ENCODE measurements at places on chromosomes 11 and 22.
A peak's percentile ranks its signal among the peaks of the same experiment; 100 is the strongest.

DNA sequence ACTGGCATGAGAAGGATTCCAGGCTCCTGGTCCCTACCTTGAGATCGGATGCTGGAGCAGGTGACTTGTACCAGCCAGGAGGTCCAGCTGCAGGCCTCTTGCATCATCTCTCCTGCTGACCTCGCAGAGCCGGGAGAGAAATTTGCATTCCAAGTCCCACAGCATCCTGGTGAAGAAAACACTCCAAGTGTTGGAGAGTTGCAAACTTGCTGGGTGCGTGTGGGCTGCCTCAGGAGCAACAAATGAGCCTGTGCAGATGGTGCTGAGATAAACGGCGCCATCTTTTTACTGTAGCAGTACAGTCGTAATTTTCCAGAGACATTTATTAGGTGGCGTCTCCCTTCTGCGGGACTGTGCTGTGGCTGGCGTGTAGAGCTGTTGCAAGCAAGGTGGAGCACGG is 32.1 kb upstream of the ZBTB16 start:
- no peak for DNase-seq

GRCh38 chr11:94563176-94563847 is 3.9 kb upstream of the PIWIL4 start:
- DNase-seq = no peak

DNA sequence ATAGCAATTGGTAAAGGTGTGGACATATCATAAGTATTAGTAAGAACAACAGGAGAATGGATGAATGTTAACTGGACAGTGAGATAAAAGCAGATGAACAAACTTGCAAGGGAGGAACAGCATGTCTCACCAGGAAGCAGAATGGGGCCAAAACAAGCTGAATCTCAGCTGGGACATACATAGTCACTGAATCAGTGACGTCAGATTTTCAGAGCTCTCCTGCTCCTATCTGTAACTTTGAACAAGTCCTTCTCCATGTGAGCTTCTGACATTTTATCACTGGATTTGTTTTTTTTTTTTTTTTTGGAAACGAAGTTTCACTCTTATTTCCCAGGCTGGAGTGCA is 118.7 kb downstream of the BBOX1 start:
- no peak for DNase-seq

GRCh38 chr11:9858218-9858617 is 194.3 kb downstream of the SWAP70 start:
- no peak for DNase-seq

- DNase-seq = no peak
Observed at GRCh38 chr11:120558744-120559431, 47.3 kb downstream of the GRIK4 start.

DNA sequence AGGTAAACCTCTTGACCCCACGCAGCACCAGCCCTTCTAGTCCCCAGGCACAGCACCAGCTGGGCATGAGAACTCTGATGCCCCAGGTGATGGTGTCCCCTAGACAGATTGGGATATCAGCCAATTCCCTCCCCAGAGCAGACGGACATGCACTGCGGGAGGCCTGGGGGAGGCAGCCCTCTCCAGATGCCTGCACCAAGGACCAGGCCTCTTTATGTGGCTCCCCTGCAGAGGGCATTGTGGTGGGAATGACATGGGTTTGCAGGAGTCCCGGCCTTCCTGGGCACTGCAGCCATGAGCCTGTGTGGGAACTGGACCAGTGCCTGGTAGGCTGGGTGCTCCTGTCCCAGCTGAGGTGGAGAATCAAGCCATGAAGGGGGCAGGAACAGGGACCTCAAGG is 25.9 kb downstream of the PPM1F start:
- DNase-seq = no peak

DNA sequence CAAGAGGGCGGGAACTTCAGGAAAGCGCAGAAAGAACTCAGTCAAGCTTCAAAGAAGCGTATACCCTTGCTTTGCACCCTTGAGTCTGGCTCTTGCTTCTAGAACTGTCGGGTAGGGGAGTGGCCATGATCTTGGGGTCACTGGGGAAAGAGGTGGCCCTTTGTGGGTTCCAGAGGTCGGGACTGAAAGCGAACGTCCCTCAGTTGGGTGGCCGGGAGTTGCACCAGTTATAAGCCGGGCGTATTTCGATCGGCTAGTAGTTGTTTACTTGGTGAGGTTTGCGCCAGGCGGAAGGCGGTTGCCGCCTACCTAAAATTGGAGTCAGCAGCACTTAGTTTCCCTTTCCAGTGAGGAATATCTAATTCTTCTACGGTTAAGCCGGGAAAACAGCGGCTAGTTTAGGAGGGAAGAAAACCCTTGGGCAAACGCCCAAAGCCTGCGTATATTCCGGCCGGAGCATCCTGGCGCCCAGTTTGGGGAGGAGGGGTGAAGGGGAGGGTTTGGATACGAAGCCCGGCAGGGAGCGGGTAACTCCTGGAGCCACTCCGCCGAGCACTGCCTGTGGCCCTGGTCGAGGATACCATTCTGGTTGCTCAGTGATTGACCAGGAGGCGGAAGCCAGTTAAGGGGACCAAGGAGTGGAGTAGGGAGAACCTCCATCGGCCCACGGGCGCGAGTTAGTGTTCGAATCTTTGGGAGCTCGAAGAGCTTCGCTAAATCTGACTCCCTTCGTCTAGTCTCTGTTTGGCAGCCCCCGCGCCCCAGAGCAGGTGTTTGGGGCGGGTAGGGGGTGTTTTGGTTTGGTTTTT is 807 bp upstream of the WT1 start:
- no peak for DNase-seq

DNA sequence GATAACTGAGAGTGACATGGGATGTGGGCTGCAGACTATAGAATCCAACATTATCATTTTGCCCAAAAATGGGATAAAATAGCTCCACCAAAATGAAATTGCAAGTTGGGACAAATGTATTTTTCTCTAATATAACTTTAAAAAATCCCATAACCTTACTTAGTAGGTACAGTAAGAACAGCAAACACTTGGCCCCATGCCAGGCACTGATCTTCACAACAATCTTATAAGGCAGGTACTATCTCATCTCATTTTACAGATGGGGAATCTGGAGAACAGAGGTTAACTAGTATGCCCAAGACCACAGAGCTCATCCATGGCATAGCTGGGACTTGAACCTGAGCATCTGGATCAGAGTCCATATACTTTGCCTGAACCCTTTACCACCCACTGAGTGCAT is 13.5 kb upstream of the ARHGEF17 start:
- no peak for DNase-seq

DNA sequence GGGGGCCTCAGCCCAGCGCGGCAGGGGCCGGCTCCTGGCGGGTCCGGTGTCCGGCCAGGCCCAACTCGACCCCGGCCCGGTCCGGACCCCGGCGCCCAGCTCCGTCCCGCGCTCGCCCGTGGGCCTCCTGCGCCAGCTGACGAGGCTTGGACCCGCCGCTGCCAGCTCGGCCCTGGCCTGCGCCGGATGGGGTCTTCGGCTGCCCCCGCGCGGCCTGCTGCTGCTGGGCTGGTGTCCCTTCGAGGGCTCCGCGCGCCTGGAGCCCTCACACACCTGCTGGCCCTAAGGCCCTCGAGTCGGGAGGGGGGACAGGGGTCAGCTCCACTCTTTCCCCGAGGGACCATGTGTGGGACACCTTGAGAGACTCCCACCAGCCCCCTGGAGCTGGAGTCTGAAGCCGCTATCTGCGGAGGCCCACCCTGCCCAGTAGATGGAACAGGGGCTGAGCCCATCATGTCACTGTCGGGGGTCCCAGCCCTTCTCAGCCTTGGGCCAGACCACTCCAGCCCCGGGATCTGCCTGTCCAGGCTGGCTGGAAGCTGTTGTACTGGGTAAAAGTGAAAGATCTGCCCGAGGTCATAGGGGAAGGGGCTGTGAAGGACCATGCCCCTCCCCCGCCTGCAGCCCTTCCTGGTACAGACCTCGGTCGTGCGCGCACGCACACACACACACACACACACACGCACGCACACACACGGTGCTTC is 768 bp upstream of the CDKN1C start:
- no peak for DNase-seq

DNA sequence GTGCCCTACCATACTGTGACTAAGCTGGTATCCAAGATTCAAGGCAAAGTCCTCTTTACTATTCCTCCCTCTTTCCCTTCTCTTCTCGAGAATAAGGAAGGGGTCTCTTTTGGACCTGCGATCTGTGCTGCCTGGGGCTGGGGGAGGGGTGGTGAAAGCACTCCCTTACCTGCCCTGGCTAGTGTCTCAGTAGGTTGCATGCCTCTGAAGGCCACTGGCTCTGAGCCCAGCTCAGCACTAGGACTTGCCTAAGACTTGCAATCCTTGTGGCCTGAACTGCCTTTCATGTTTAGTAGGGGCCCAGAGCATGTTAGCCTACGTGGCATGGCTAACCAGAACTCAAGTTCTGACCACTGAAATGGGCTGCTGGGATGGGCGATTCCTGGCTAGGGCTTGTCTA is 13.0 kb upstream of the REXO2 start:
- DNase-seq = no peak

- no peak for DNase-seq
Observed at GRCh38 chr11:31689559-31689958, 121.6 kb downstream of the PAX6 start.

DNA sequence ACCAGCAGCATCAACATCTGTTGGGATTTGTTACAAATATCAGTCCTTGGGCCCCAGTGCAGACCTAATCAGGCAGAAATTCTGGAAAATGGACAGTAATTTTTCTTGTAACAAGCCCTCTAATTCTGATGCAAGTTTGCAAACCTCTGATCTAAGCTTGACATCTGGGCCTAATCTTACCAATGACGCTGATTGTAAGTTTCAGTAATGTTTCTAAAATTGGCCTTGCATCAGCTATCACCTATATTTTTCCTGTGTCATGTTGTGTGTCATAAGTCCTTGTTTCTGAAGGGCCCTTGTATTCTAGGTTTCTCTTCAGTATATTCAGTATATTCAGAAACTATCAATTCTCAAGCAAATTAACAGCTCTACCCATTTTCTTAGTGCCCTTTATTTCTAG is 36.4 kb downstream of the ZNF215 start:
- peak; percentile 2 for DNase-seq

DNA sequence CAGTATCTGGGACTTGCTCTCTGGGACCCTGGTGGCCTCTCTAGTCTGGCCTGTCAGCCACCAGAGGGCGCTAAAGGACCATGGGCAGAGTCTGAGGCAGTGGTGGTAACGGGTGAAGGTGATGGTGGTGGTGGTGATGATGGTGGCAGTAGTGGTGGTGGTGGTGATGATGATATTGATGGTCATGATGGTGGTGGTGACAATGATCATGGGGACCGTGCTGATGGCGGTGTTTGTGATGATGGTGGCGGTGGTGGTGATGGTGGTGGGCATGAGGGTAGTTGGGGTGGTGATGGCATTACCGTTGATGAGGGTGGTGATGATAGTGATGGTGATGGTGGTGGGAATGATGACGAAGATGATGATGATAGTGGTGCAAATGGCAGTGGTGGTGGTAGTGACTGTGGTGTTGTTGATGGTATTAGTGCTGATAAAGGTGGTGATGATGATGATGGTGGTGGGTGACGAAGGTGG is 16.0 kb downstream of the TRPM5 start:
- no peak for DNase-seq

DNA sequence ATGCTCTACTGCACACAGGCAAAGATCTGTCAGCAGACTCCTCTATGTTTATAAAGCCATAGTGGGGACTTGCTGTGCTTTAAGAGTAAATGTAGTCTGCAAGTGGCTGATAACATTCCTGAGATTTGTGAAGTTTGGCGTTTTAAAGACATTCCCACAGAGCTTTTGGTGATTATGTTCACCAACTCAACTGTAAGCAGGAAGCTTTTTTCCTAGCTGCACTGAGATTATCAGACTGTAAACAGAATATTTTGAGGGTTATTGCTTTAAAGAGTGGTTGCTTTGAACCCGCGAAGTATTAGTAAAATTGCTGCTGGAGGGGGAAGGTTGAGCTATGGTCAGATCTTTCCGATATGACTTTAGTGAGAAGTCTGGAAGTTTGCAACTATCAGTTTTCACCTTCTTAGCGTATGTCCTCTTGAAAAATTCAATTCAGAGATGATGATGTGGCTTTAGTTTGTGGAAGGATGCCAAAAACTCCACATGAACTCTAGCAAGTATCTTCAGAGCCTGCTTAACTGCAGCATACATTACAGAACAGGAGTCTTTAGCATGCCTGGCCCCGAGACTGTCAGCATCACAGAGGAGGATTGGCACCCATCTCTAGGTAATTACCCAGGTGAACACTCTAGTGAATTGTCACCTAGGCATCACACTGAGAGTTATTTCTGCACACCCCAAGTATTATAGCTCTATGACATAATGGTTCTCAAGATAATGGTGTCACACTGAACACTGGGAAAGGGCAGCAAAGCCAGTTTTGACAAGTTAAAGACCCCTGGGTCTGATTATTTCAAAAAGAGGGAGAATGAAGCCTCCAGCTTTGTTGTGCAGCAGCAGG is 89.9 kb downstream of the MTNR1B start:
- peak; percentile 39 for DNase-seq

GRCh38 chr11:44192462-44193100 is 97.1 kb downstream of the EXT2 start:
- no peak for DNase-seq

DNA sequence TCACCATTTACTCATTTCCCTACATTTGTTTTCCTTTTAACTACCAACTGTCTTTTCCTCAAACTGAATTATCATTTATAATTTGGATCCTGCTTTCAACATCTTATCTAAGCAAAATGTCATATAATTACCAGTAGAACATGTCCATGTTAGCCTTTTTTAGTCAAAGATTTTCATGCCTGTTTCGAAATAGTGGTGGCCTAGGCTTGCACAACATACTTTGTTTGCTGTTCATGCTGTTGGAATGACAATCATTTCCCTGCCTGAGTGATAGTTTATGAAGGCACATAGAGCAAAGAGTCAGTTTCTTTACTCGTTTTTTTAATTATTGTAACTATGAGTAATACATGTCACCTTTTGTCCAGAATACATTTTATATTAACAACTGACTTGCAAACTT is 144.3 kb upstream of the ANO3 start:
- peak; percentile 80 for DNase-seq

DNA sequence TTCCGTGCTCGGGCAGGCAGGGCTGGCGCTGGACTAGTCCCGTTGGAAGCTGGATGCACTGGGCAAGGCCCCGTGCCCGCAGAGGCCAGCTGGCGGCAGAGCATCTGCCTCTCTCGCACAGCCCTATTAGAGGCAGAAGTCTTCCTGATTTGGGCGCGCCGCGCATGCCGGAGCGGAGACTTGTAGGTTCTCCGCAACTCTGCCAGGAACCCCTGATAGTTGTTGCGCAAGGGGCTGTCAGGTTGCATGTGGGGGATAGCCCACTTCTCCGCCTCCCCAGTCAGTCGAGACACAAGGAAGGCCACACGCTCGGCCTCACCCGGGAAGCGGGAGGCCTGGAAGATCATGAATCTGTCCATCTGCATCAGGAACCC is 1.2 kb downstream of the RTL6 start:
- DNase-seq = no peak

- DNase-seq = no peak
Observed at GRCh38 chr11:61908730-61909316, 8.5 kb downstream of the RAB3IL1 start.

DNA sequence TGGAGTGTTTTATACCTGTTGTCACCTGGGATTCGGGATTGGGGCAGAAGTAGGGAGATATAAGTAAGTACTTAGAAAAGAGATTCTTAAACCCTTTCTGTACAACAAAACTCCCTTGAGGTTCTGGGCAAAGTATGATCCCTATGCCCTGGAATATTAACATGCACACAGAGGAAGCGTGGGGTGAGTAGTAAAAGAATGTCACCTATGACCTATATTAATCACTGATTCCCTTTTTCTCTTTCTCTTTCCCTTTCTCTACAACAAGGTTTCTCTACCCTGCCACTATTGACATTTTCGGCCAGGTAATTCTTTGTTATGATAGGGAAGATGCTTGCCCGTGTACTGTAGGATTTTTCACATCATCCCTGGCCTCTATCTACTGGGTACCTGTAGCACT is 209.7 kb upstream of the PLET1 start:
- DNase-seq = no peak

All from fibroblast of skin of left biceps (primary cell).